ENCODE measurements at places on chromosomes 13 and 19.

DNA sequence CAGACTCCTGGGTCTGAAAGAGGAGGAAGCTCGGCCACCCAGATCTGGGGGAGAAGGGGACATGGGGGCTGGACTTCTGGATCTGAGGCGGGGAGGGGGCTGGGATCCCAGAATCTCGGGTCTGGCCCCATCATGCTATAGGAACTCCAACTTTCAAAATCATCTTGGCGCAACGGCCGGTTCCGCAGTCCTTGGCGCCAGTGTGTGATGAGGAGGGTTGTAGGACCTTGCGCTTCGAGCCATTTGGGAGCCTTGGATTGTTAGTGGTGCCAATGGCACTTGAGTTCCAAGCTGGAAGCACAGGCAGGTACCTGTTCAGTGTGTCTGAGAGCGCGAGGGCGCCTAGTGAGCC is 324 bp downstream of the RUVBL2 start:
- DNase-seq, result no peak

GRCh38 chr13:26025196-26025595 is 26.6 kb downstream of the SHISA2 start:
- DNase-seq, result no peak

DNA sequence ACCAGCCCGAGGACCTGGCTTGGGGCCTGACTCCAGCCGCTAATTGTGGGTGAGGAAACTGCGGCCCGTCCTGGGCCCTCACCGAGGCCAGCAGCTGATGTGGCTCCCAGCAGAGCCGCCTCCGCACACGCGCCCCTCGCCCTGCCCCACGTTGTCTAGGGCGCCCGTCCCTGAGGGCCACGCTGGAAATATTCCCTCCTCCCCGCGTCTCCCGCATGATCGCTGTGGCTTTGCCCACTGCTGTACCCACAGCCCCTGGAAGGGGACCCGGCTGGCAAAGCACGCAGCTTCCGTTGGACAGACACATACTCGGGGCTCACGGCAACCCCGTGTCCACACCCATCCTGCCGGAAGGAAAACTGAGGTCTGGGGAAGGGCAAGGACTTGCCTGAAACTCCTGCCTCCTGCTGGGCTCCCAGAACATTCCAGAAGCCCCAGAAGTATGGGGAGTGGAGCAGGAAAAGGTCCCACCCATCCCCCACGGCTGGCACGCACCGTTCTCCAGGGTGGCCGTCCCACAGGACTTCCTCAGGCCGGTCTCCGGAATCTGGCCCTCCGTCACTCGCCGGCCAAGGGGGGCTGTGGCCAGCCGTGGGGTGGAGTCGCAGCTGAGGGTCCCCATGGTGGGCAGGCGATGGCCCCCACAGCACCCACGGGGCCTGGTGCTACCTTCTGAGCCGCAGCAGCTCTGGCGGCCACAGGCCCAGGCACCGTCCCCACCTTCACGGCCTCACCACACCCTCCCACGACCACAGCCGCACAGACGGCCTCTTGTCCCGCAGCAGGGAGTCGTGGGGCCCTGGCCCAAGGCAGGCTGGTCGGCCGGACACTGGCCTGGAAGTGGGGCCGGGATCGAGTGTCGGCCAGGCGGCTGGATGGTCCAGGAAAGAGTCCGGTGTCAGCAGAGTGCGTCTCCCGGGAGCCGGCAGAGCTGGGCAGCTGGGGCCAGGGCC is 13.6 kb upstream of the SHC2 start:
- no peak for DNase-seq

- no peak for DNase-seq
Observed at GRCh38 chr13:67147342-67148133, 82.6 kb downstream of the PCDH9 start.

GRCh38 chr19:38287604-38288003 is 16.4 kb upstream of the C19orf33 start:
- DNase-seq, result no peak

GRCh38 chr19:23972161-23972560 is 57.5 kb downstream of the ZNF726 start:
- DNase-seq, result no peak

DNA sequence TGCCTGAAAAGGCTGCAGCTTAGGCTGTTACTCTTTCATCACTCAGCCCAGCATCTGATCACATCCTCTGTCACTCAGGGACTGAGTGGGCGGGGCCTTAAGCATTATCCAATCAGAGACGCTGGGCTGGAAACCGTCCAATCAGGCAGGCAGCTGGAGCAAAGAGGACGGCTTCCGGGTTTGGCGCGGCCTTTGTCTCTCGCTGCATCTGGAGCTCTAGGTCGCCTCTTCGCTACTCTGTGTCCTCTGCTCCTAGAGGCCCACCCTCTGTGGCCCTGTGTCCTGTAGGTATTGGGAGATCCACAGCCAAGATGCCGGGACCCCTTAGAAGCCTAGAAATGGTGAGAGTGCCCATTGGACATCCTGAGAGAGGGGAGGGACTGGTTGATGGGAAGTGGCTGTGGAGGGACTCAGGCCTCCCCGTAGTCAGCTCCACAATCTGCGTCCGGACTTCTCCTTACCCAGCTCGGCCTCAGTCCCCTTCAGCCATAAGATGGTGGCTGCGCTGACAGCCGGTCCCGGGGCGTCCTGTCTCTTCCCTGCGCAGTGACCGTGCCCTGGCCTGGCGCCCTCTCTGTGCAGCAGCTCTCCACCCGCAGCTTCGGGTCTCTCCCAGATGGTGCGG is at the start of gene ZNF486:
TSS of gene ZNF486 (plus strand) at position 195 of the 625 bp plus-strand sequence. CDS start at position 312, 117 bp downstream.
- DNase-seq, result peak; percentile 88

DNA sequence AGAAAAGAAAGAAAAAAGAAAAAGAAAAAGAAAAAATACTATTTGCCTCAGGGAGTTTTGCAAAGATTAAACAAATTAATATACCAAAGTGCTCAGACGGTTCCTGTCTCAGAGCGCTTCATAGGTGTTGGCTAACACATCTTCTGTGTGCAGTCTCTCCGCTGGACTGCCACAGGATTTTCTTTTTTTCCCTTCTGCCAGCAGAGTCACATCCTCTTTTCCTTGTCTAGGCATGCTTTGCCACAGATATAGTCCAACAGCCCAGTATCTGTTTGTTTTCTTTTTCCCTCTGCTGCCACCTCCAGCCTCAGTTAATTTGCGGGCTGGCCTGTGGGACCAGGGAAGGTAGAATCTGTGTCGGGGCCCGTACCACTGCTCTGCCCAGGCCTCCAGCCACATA is 3.4 kb upstream of the URAD start:
- DNase-seq, result no peak

DNA sequence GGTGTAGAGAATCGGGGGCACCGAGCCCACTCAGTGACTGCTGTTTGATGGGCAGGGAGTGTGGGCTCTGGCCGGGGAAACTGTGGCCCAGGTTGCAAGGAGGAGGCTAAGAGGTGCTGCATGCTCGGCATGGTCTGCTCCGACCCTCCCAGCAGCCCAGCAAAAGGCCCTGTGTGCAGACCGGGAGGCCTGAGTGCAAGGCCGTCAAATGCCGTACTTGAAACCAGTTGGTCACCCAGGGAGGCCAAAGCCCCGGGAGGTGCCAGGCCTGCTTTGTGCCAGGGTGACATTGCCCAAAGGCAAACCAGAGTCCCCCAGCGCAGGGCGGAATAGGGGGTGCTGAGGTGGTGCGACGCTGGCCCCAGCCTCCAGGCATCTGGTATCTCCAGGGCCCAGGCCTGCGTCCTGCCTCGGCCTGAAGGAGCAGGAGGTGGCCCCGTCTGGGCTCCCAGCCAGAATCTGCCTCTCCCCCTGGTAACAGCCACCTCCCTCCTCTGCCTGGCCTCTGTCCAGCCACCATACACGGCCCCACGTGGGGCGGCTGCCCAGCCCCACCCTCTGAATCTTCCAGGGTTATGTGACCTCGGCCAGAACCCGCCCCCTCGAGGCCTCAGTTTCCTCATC is 4.0 kb downstream of the PIK3R2 start:
- DNase-seq, result no peak

- no peak for DNase-seq
Observed at GRCh38 chr13:32031815-32032370, 319 bp downstream of the FRY start.

- DNase-seq, result no peak
Observed at GRCh38 chr13:29503041-29503837, 92.2 kb downstream of the SLC7A1 start.

DNA sequence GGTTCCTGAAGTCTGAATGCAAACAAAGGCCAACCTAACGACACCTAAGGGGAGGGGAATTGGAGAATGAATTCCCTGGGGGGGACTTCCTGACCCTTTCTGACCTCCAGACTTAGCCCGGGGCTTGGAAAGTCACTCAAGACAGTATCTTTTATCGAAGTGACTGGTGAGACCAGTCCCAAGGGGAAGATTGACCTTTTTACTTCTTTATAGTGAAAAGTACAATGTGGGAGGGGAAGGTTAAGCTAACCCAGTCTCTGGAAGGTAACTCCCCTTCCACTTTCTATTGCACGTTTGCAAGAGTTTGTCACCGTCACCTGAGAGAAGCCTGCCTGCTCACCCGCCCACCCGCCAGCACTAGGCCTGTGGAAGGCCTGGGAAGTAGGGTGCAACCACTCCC is 111.9 kb downstream of the EFNB2 start:
- DNase-seq, result no peak

DNA sequence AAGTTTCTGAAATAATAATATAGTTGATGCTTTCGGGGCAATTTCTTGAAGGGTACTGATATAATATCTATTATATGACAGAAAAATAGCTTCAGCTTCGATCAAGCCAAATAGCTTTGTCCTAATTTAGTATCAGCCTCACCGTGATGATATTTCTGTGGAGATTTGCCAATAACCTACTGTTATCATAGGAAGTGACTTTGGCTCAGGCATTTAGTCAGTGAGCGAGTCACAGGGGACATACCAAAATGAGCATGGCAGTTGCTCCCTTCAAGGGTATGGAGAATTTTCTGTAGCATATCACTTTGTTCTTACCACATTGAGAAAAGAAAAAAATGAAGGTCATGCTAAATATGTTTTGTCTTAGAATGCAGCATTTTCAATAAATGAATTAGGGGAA is 767.6 kb upstream of the SLITRK1 start:
- no peak for DNase-seq

GRCh38 chr13:52994865-52995264 is 33.7 kb upstream of the OLFM4 start:
- no peak for DNase-seq

DNA sequence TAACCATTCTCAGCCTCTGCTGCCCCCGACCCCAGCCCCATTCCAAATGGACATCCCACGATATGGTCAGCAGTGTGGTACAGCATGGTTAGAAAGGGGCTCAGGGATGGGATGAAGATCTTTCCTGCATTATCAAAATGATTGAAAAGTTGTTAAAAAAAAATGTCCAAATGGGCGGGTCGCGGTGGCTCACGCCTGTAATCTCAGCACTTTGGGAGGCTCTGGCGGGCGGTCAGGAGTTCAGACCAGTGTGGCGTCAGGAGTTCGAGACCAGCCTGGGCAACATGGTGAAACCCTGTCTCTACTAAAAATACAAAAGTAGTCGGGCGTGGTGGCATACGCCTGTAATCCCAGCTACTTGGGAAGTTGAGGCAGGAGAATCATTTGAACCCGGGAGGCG is 54.3 kb upstream of the ZNF254 start:
- DNase-seq, result no peak

DNA sequence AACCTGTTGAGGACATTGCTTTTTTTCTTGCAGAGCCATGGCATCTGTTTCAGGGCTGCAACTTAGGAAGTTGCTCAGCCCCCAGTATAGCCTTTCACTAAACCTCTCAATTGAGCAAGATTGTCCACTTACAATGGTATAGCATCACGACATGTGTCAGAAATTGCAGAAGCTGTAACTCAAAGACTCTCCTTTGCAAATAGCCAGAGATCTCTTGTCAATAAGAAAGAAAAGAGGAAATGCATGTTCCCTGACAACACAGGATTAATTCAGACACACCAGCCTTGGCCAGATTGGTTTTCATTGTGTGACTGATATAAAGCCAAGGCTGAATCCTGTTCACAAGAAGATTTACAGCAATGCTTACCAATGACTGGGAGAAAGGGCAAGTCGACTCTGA is 38.7 kb upstream of the CYSLTR2 start:
- DNase-seq, result no peak

- DNase-seq, result no peak
Observed at GRCh38 chr13:48842316-48842715, 133.4 kb upstream of the FNDC3A start.

GRCh38 chr13:109383683-109384082 is 402.7 kb downstream of the IRS2 start:
- no peak for DNase-seq

GRCh38 chr13:110643768-110644421 is 28.6 kb downstream of the NAXD start:
- no peak for DNase-seq

- no peak for DNase-seq
Observed at GRCh38 chr19:18097993-18098890, 664 bp downstream of the MAST3 start.

DNA sequence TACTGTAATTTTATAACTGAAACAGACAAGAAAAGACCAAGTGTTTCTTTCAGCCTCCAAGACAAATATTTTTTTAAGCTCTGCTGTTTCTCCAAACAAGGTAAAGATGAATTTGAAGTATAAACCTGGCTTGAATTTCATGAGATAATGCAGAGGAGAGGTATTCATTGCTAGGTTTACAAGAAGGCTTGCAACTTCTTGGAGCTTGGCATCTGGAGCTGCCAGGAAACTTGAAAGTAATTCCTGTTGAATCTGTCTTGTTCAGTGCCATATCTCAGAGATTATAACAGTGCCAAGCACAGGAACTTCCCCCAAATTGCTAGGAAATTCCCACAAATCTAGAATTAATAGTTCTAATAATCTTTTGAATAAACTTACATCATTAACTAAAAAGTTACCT is 70.9 kb downstream of the CDK8 start:
- no peak for DNase-seq

DNA sequence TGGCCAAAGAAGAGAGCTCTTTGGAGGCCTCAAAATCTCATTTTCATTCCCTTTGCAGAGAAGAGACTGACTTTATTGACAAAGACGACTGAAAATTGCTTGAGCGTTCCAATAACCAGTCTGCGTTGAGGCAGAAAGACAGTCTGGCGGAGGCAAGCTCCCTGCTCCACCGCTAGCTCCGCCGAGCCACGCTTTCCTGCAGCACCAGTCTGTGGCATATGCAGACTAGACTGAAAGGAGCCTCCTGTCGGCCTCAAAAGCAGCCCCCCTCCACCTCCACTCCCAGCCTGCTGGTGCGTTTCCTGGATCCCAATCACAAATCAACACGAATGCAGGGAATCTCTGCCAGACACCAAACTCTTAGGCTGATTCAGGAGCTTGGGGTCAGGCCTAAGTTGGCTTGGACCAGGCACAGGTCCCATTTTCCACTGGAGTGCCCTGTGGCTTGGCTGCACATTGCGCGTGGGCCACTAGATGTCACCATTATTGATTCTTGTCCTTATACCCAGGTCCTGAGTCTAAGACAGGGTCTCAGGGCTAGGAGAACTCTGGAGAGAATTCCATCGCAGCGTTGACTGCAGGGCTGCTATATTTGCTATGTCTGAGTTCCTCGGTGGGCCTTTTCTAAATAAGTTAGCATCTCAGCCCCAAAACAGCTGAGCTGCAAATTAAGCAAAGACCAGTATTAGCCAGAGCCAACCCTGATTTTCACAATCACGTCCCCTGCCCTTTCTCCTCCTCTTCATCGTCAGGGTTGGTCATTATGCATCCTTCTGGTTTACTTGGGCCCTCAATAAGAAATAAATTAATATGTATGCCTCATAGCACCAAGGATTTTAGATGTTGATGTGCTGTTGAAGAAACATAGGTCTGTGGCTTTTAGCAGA is 5.2 kb upstream of the ZNF507 start:
- DNase-seq, result peak; percentile 17
